CD14-positive monocyte (primary cell): ENCODE measurements at places on chromosomes 11 and 22.

- DNase-seq = no peak
These were observed 81.2 kb upstream of the PTH start for GRCh38 chr11:13576995-13577394.

GRCh38 chr11:27718863-27719545 is 18.7 kb upstream of the BDNF start:
- DNase-seq = no peak

GRCh38 chr11:75350743-75351540 is 519 bp downstream of the ARRB1 start:
- DNase-seq = peak; percentile 33

DNA sequence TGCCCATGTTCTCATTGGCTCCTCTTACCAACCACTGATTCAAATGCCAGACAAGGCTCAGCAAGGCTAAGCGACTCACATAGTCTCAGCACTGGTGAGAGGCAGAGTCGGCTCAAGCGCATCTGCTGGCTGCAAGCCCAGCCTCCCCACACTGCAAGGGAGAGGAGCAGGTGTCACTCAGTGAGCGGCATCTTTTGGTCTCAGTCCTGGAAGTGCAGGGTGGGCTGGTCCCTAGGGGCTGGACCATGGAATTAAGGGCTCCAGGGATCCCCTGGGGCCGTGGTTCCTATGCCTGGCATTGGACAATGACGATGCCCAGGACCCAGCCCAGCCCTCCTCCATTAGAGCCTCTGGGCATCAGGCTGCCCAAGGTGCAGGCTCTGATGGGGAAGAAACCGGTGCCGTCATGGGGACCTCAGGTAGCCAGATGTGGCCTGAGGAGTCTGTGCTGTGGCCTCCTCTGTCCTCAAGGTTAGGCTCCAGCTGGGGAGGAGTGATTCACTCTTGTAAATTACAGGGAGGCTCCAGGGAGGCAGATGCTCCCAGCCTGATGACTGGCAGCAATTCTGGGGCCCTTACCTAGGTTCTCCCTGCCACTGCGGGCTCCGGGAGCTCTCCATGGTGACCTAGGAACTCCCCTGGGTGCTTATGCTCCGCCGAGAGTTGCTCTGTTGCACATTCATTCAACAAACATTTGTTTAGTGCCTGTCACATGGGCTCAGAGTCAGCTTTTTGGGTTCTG is 28.0 kb downstream of the FADS2 start:
- DNase-seq = no peak

- DNase-seq = no peak
These were observed 9.4 kb upstream of the CALCA start for GRCh38 chr11:14981507-14981906.

DNA sequence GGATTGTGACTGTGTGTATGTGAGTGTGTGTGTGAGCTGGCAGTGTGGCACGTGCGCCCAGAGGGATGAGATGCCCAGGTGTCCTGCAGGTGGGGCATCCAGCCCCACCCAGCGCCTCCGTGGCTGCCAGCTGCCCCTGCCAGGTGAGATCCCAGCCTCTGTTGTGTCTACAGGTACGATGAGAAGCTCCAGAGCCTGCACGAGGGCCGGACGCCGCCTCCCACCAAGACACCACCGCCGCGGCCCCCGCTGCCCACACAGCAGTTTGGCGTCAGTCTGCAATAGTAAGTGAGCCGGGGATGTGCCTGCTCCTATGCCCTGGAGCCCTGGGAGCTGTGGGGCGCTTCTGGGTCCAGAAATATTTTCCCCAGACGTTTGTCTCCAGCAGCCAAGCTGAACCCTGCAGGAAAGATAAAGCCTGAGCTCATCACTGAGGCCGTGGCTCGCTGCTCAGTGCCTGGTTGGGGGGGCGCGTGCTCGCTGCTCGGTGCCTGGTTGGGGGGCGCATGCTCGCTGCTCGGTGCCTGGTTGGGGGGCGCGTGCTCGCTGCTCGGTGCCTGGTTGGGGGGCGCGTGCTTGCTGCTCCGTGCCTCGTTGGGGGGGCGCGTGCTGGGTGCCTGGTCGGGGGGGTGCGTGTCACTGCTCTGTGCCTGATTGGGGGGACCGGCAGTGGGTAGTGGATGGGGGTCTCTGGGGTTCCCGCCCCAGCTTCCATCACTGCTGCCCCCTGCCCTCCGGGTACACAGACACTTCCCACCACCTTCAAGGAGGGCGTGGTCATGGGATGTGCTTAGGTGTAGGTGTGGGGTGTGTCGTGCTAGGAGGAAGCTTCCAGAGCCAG is 73.2 kb downstream of the ARHGAP8 start:
- DNase-seq = no peak

- DNase-seq = no peak
These were observed 124.1 kb upstream of the MPPED2 start for GRCh38 chr11:30710221-30710620.

DNA sequence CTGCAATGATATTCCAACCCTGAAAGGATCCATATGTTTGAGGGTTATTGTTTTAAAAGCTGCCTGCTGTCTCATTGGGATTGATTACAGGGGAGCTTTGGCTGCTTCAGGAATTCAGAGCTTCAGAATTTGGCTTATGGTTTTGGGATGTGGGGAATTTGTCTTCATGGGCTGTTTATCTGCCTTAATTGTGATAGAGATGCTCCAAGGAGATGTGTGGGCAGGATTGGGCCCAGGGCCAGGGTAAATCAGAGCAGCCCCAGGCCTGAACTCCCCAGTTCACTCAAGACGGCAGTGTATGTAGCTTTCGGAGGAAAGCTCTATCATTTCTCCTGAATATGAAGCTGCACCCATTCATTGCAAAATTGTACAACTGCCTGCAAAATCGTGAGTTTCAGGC is 88.5 kb downstream of the ALX4 start:
- no peak for DNase-seq

DNA sequence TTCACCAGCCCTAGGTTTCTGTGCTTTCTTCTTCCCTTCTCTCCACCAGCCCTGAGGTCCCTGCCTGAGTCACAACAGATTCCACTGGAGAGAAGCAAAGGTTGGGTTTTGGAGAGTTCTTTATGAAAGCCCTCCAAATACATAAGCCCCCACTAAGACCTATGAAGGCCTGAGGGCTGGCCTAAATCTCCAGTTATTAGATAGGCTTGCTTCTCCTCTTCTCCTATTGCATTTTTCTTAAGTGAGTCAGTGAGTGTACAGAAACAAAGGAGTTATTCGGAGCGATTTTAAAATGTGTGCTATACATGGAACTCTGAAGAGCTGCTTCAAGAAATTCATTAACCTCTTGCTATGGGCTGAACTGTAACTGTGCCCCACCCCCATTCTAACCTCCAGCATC is 1057.3 kb downstream of the OPCML start:
- no peak for DNase-seq

DNA sequence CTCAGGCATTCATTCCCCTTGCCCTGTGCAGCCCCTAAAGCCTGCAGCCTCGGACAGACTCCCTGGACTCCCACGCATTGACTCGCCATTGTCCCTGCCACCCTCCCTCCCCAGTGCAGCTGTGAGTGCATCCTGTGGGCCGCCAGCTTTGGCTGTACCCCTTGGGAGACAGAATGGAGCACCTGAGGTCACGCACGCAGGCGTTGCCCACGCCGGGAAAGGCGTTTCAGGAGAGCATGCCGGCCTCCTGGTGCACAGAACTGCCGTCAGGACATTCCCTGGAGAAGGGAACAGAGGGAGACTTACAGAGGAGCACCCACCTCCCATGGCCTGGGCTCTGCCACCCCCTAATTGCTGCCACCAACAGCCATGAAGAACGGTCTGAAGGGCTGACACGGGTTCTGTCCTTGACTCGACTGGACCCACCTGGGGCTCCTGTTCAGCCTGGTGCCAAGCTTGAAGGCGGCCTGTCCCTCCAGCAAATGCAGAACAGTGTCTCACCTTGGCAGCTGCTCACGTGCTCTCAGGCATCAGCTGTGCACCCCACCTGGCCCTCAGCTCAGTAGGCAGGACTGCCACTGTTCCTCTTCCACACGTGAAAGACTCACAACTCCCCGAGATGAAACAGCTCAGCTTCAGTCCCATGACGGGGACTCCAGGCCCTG is 503.8 kb downstream of the BRD1 start:
- no peak for DNase-seq

DNA sequence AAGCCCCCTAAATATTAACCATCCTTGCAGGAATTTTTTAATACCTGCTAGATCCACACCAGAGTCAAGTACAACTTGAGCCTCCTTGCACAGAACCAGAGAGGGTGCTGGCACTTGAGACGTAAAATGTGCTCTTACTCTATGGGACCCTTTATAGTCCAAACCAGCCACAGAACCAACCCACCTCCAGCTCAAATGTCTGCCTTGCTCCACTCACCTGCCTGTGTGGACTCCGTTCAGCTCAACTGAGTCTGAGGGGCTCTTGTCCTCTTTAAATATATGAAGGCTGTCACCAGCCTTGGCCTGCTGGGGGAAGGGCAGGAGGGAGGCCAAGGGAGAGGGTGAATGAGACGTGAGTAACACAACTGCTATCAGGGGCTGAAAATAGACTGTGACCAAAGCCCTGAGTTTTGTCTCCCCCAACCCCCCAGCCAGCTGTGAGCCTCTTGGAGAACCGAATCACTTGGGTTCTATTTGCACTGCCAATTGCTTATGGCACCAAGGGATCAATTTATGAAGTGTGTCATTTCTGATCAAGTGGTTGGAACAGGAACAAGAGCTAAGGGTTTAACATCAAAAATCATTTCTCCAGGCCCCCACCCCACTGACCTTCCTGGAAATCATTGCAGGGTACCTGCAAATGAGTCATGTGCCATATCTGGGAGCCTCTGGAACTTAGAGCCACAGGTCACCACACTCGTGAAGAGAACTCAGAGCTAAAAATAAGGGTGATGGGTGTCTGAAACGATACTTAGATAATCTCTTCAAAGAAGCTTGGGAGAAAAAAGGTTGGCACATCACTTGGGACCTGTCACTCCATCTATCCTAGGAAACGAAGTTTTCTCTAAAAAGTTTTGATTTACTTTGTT is at the start of gene CSRP3:
CSRP3 (minus strand) TSS at position 247 of the 869 bp plus-strand sequence. CDS start 9,535 bp downstream, outside the sequence.
- no peak for DNase-seq

- DNase-seq = peak; percentile 10
These were observed 1.4 kb downstream of the BDNF start for GRCh38 chr11:27698872-27699241.

DNA sequence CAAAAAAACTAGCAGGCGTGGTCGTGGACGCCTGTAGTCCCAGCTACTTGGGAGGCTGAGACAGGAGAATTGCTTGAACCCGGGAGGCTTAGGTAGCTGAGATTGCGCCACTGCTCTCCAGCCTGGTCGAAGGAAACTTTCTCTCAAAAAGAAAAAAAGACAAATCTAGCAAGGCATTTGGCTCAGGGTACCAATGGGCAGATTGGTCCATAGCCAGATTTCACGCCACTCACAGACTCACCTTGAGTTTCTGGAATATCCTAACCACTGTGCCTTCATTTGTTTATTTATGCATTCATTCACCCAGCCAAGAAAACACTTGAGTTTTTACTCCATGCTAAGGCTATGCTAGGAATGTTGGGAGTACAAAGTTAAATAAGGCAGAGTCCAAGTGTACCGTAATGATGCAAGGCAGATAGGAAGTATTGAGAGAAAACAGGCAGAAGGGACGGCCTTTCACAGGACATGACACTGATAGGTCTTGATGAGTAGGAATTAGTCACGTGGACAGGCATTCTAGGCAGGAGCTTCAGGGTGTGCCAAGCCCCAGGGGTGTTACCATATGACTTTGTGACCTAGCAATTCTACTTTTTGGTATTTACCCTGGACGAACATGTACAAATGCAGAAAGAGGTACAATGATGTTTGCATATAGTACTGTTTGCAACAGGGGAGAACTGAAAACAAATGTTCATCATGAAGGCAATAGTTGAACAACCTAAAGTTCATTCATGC is 3.0 kb upstream of the PACSIN3 start:
- no peak for DNase-seq

DNA sequence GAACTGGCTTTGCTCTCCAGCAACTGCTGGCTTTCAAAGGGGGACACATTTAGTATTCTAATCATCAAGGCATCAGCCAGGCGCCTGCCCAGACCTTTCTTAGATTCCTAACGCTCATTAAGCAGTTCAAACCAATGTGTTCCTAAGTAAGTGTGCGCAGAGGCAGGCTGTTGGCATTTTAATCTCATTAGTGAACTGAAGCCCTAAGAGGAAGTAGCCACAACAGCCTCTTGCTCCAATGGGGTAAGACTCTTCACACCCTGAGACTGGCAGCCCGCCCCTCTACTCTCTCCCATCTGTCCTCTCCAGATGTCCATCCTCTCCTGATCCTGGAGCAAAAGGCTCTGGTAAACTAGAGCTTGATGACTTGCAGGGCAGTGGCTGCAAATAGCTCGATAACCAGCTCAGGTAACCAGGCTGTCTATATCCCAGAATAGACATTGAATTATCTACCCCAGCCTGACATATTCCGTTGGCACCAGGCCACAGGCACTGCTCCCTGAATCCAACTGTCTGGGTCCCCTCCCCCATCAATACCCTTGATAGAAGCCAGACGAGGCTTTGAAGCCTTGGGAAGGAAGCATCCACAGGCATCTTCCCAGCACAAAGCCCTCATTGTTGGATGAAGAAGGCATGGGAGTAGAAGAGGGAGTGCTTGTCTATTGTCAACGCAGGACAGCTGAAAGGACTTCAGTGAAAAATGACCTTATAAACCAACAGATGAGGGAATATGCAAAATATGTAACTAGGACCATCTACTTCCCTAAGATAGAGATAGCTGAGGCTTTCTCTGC is 321.1 kb downstream of the TENM4 start:
- DNase-seq = no peak

DNA sequence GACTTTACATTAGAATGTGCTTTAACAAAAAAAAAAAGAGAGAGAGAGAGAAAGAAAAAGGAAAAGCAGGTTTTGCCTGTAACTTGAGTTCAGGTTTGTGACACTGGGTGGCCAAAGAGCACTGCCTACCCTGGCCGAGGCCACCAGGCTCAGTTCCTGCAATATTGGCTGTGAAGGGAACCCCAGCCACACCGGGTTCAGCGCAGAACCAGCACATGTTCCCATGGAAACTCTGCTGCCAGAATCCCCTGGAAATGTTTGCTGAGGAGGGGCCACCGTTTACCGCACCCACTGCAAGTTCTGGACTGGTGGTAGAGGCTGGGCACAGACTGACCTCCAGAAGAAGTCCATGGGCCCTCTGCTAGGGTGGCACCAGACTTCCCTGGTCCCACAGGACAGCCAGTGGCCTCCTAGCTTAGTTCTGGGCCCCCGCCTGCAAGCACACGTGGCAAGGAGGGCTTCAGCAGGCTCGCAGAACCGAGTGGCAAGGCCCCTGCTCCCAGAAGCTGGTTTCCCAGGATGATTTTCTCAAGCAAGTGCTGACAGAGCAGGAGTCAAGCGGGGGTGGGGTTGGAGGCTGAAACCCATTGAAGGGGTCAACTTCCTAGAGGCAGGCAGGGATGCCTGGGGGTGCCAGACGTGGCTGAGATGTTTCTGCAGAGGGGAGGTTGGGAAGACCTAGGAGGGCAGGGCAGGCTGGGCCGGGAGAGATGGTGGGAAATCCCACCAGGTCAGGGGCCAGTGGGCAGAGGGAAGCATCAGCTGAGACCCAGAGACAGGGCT is 51.2 kb downstream of the NFAM1 start:
- no peak for DNase-seq

GRCh38 chr11:45089251-45089650 is 57.2 kb upstream of the PRDM11 start:
- DNase-seq = no peak

GRCh38 chr11:13926981-13927380 is 35.5 kb upstream of the SPON1 start:
- no peak for DNase-seq

GRCh38 chr11:31812383-31813381 is 1.6 kb upstream of the PAX6 start:
- no peak for DNase-seq

- peak; percentile 27 for DNase-seq
These were observed 36.6 kb downstream of the SC5D start for GRCh38 chr11:121328967-121329679.
